ENCODE measurements at places on chromosomes 7 and 10. TPM values are rescaled to one million over a fixed set of nuclear protein-coding genes. Genes with fewer than 3 reads are reported as not detected.

The INA gene
- 36.4 TPM for total RNA-seq

The CFAP46 gene
- 4.4 TPM for total RNA-seq

The FGL2 gene
- total RNA-seq = not detected

The HOXA10 gene
- not detected for total RNA-seq

The RGS10 gene
- total RNA-seq = 9.5 TPM

The ZNF727 gene
- not detected for total RNA-seq

The CHN2 gene
- total RNA-seq = 15.4 TPM

The TMEM184A gene
- not detected for total RNA-seq

The FAM131B gene
- total RNA-seq = 15.0 TPM

The C7orf57 gene
- not detected for total RNA-seq

The TRPV5 gene
- total RNA-seq = not detected

The FBXL13 gene
- total RNA-seq = 2.1 TPM

The ARHGEF5 gene
- 2.7 TPM for total RNA-seq

The LRRC18 gene
- not detected for total RNA-seq

The SPDYE5 gene
- total RNA-seq = not detected

The POM121 gene
- 68.8 TPM for total RNA-seq

The MYH16 gene
- not detected for total RNA-seq

The HOXA6 gene
- 1.6 TPM for total RNA-seq

The TDRD1 gene
- not detected for total RNA-seq

The CALHM2 gene
- total RNA-seq = not detected

The SLC13A1 gene
- not detected for total RNA-seq

The TACC2 gene
- 52.6 TPM for total RNA-seq

The OPN4 gene
- not detected for total RNA-seq

The GRM3 gene
- total RNA-seq = 3.4 TPM

The PDIA4 gene
- 154 TPM for total RNA-seq

The CPA2 gene
- total RNA-seq = 0.55 TPM

The MALRD1 gene
- total RNA-seq = 0.84 TPM

The FAM237B gene
- total RNA-seq = not detected

The KLHDC10 gene
- 33.8 TPM for total RNA-seq

The FAM3C gene
- 49.1 TPM for total RNA-seq

The OR2A5 gene
- not detected for total RNA-seq

The CACNA2D1 gene
- total RNA-seq = 4.5 TPM

The SPDYE1 gene
- total RNA-seq = not detected

The CLIP2 gene
- total RNA-seq = 24.0 TPM

The ACTR3C gene
- 0.61 TPM for total RNA-seq

The CDK1 gene
- total RNA-seq = 94.7 TPM

The IDI2 gene
- total RNA-seq = not detected
